ENCODE measurements at places on chromosomes 6 and 20. TPM values are rescaled to one million over a fixed set of nuclear protein-coding genes. Genes with fewer than 3 reads are reported as not detected.
A peak's percentile ranks its signal among the peaks of the same experiment; 100 is the strongest.

- DNase-seq: no peak
Measured at GRCh38 chr6:72820906-72821305, 199.0 kb downstream of the KCNQ5 start.

GRCh38 chr20:34333786-34334185 is 29.3 kb upstream of the ITCH start:
- no peak for DNase-seq

- no peak for DNase-seq
Measured at GRCh38 chr6:110944681-110945151, 13.8 kb upstream of the GTF3C6 start.

- DNase-seq: no peak
Measured at GRCh38 chr6:73695619-73696421, at the start of gene CD109. CD109 (plus strand) TSS chr6:73696203; CDS start chr6:73696216, 13 bp downstream.

- no peak for DNase-seq
Measured at GRCh38 chr6:15524861-15525401, 137.9 kb downstream of the DTNBP1 start.

DNA sequence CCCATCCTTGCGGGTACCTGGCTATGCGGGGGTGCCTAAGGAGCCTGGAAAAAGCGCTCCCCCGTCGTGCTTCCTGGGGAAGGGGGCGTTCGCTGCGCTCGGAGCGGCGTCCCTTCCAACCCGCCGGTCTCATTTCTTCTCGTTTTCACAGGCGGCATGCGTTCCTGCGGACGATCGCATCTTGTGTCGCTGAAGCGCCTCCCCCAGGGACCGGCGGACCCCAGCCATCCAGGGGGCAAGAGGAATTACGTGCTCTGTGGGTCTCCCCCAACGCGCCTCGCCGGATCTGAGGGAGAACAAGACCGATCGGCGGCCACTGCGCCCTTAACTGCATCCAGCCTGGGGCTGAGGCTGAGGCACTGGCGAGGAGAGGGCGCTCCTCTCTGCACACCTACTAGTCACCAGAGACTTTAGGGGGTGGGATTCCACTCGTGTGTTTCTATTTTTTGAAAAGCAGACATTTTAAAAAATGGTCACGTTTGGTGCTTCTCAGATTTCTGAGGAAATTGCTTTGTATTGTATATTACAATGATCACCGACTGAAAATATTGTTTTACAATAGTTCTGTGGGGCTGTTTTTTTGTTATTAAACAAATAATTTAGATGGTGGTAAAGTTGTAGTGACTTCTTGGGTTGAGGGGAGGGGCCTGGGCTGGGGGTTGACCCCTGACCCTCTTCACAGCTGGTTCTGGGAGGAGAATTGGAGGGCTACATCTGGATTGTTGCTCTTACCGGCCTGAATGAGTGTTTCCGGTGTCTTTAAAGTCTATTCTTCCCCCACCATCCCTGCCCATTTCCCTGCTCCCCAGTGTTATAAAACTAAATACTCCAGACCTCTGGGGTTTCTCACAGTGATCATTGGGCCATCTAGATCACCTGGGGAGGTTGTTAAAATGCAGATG is 1.1 kb downstream of the ID1 start:
- DNase-seq: no peak

GRCh38 chr6:43809417-43810305 is 39.6 kb downstream of the VEGFA start:
- no peak for DNase-seq

DNA sequence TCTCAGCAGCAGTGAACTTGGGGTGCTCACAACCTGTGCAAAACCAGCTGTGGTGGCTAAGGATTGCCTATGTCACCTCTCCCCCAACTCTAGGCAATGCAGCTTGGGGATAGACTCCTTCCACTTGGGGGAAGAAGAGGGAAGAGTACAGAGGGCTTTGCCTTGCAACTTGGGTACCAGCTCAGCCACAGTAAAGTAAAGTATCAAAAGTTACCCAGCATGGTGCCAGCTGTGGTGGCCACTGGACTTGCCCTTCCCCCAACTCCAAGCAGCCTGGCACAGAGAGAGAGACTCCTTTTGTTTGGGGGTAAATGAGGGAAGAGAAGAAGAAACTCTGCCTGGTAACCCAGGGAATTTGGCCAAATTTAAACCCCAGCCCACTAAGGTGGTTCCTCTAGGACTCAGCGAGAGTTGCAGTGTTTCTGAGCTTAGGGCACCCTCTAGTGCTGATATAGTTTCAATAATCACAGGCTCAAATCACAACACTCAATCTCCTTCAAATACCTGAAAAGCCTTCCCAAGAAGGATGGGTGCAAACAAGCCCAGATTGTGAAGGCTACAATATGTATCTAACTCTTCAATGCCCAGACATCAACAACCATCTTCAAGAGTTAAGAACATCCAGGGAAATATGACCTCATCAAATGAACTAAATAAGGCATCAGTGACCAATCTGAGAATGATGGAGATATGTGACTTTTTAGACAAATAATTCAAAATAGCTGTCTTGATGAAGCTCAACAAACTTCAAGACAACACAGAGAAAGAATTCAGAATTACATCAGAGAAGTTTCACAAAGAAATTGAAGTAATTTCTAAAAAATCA is 7.6 kb upstream of the DEFB129 start:
- DNase-seq: no peak

DNA sequence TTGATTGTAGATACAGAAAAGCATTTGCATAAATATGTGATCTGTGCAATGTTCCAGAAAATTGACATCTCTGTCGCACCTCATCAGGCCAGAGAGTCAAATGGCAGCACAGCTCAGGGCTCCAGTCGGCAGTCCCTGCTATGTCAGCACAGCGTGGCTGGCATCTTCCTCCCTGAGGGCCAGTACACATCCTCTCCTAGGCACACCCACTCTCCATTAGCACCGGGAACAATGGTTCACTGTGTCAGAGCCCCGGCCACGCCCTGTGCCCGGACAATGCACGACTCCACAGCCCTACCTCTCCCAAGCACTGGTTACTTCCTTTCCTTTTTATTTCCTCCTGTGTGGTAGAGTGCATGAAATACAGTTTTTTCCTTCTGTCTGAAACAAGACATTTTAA is 114.9 kb downstream of the FOXC1 start:
- peak; percentile 84 for DNase-seq

- no peak for DNase-seq
Measured at GRCh38 chr6:70673601-70674000, 5.9 kb downstream of the SMAP1 start.

DNA sequence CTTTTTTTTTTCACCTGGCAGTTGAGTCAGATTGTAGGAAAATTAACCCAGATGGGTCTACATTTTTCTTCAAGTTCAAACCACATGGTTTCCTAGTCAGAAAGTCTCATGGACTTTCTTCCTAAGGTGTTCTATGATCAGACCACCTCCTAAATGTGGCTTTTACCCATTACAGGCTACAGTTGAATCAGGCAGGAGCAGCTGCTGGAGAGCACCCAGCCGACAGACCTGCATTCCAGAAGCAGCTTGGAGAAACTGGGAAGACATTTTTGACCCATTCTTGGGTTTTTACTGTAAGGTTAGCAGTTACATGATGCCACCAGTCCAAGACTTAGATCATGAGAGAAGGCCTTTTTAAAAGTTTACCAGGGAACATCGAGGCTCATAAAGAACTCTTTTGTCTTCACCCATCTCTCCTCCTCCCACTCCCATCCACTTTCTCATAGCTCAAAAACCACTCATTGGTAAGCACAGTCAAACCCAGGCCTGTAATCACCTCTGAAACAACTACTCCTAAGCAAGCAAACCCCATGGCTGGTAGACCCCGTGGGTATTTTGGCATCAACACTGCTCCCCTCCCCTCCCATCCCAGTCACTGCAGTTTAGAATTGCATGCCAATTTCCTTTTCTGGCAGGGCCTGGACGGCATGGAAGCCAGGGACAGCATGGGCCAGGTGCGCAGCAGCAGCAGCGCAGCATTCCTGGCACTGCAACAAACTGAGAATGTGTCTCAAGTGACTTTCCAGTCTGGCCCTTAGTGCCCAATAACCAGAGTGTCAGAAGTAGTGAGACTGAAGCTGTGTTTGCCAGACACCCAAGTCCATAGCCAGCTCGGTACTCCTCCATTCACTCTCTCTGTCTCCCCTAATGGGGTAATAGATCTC is 113.7 kb downstream of the CLIC5 start:
- DNase-seq: no peak

DNA sequence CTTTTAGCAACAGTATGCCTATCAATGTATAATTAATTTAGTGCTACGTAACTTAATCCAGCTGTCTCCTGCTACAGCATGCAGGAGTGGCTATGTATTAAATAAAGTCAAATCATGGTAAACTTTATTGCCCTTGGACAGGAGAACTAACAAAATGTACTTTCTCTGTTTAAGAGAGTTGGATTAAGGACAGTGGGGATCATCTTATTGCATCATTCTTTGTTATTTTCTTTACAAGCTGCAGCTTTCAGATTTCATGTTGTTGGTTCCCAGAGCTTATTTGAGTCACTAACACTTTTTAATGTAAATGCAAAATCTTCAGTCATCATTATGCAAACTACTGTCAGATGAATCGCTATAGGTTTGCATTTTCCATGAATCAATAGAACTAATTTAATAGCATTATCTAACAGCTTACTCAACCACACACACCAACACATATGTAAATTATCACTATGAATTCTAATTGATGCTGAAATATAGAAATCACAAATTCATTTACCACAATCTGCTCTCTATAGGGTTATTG is 424.7 kb downstream of the MMUT start:
- no peak for DNase-seq

GRCh38 chr6:40044196-40044595 is 109.9 kb upstream of the MOCS1 start:
- no peak for DNase-seq

- no peak for DNase-seq
Measured at GRCh38 chr6:89793586-89793985, 26.0 kb downstream of the MDN1 start.

GRCh38 chr6:148566664-148567350 is 180.0 kb upstream of the UST start:
- no peak for DNase-seq

GRCh38 chr6:27874016-27874415 is 38.2 kb downstream of the OR2B2 start:
- DNase-seq: no peak

- no peak for DNase-seq
Measured at GRCh38 chr6:144647406-144647964, 362.4 kb downstream of the UTRN start.

DNA sequence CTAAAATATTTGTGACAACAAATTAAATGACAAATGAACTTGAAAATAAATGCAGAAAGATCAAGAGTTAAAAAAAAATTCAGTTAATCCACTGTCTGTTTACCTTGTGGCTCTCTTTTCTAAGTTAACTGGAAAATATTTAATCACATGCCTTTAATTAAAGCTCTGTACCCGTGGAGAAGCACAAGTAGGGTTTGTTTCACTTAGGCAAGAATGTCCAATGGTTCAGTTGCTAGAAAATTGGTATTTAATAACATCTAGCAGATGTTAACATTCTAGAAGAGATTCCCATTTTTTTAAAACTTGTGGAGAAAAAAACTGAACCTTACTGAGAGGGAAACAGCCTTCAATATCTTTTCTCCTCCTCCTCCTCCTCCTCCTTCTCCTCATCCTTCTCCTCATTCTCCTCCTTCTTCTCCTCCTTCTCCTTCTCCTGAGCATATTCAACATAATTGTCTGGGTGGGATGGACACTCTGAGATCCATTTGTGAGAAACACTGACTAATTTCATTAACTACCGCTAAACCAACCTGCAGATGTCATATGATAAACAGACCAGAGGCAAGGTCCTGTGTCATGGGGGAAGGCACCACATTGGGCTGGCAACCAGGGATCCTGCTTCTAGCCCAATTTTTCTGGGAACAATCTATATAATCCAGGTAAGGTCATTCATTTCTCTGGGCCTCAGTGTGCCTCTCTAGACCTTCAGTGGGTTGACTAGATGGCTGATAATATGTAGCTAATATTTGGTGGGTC is 44.1 kb upstream of the AKIRIN2 start:
- DNase-seq: no peak

Gene PI3
- not detected for total RNA-seq

Gene ECT2L
- total RNA-seq: 0.15 TPM

Gene LTA
- not detected for total RNA-seq

Gene MCHR2
- total RNA-seq: not detected

Gene POPDC3
- total RNA-seq: not detected

Gene CFB
- total RNA-seq: 36.3 TPM

Gene ZNF337
- total RNA-seq: 20.0 TPM

Gene CCNC
- total RNA-seq: 59.3 TPM

Gene BCL2L1
- total RNA-seq: 124 TPM

Gene UBD
- total RNA-seq: 2.0 TPM

Gene PTCRA
- total RNA-seq: not detected

All from breast epithelium (tissue), 4 donors.